NCI-H1417 treated with DMSO at 0.1 percent for 48 hours (cell line): ENCODE measurements at places on chromosomes 3 and 15.

GRCh38 chr3:108319428-108320082 lies 23.2 kb downstream of the HHLA2 start:
- no peak for DNase-seq

GRCh38 chr3:119428538-119428937 lies 34.9 kb downstream of the TMEM39A start:
- no peak for DNase-seq

GRCh38 chr3:72144773-72145505 lies 360.0 kb upstream of the PROK2 start:
- no peak for DNase-seq

- DNase-seq, result no peak
Measured at GRCh38 chr3:151962912-151963311, 89.5 kb downstream of the SUCNR1 start.

DNA sequence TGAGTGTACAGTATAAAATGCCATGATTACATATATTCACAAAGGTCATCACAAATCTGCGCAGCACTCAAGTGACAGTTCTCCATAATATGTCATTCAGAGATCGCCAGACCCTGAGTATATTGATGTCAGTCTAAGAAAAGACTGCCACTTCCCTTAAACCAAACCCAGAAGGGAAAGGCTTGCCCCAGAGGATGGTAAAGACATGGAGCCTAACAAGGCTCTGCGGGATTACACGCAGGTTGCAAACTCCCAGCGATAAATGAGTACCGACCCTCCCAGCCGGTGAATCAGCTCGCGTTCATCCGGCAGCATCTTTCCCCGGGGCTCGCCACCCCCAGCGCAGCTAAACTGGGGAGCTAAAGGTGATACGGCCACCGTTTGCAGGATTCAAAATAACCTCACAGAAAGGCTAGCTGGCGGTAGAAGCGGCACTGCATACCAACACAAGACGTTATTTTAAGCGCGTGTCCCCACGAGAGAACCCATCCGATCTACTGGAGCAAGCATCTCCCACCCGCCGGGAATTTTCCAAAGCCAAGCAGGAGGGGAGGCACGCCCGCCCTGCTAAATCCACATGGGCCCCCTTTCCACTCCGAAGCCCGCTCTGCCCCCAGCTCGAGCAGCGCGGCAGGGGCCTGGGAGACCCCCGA lies 643 bp downstream of the MYO5A start:
- DNase-seq, result no peak

DNA sequence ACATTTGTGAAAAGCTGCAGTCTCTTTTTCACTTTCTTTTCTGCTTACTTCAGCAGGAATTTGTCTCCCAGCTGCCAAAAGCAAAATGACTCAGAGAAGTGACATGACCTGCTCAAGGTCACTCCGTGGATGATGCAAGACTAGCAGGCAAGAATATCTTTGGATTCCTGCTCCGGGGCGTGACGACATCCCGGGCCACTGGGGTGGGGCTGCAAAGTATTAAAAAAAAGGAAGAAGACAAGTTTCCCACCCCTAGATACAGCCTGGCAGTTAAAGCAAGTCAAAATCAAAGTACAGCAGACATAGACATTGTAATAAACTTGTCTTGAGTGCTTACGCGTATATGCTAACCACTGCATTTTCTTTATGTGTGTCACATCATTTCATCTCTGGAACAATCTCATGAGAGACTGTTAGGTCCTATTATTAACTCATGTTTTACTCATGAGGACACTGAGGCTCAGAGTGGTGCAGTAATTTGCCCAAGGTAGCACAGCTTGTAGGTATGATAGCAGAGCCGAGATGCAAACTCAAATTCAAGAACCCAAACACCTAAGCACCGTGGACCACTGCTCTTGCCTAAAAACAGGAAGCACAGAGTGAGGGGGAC lies 485.2 kb upstream of the PROK2 start:
- no peak for DNase-seq

DNA sequence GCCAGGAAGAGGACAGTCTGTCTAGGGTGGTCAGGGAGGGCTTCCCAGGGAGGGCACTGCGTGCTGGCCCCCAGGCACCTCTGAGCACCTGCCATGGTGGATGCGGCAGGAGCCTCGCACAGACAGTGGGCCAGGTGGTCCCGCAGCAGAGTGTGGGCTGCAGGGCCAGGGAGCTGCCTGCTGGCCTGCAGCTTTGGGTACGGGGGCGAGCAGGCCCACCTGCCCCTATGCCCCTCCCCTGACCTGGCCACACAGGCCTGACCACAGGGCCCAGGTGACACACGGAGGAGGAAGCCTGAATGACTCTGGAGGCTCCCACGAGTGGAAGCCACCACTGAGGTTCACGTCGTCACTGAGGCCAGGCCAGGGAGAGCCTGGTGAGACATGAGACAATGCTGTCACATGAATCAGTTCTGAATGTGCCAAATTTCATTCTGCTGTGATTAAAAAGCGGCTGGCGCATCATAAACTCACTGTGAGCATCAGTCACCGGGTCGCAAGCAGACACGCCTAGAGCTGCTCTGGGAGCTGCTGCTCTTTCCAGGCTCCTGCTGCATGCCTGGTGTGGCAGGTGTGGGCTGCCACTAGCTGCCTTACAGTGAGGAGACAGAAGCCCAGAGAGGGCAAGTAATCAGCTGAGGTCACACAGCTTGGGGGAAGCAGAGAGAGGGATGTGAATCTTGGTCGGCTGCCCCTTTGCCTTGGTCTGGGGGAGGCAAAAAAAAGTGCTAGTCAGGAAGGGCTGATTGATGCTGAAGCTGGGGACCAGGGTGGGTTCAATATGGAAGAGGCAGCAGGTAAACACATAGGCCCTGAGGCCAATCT lies 39.5 kb upstream of the IQSEC1 start:
- no peak for DNase-seq

- DNase-seq, result no peak
Measured at GRCh38 chr15:23599053-23599452, 33.6 kb downstream of the MKRN3 start.

- DNase-seq, result no peak
Measured at GRCh38 chr3:161969867-161970266, 473.3 kb downstream of the OTOL1 start.

DNA sequence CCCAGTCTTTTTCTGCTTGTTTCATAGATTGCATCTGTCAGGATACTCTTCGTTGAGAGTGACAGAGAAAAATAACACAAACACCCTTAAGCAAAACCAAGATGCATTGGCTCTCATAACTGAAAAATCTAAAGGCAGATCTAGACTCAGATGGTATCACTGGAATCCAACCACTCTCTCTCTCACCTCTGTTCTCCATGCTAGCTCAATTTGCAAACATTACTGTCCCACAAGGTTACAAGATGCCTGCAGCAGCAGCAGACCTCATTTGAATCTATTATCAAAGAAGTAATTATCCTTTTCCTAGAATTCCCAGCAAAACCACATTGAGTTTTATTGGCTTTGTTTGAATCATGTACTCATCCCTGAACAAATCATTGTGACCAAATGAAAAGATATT lies 19.1 kb upstream of the PCOLCE2 start:
- no peak for DNase-seq

DNA sequence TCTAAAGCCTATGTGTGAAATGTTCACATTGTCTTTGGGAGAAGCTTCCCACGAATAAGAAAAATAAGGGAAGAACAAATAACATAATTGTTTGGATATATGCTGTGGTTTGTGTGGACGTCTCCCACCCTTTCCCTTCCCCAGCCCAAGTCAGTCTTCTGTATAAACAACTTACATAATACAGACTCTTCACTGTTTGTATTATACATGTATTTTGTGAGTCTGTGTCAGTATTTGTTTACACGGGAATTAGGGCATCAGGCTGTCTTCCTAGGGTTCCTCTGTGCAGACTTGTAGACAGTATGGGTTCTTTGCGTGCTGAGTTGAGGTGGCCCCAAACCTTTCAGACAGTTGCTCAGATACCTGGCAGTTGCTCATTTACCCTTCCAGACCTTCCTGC lies 103.4 kb downstream of the IGF1R start:
- DNase-seq, result no peak

- no peak for DNase-seq
Measured at GRCh38 chr3:133998691-133999241, 31.0 kb downstream of the SLCO2A1 start.

DNA sequence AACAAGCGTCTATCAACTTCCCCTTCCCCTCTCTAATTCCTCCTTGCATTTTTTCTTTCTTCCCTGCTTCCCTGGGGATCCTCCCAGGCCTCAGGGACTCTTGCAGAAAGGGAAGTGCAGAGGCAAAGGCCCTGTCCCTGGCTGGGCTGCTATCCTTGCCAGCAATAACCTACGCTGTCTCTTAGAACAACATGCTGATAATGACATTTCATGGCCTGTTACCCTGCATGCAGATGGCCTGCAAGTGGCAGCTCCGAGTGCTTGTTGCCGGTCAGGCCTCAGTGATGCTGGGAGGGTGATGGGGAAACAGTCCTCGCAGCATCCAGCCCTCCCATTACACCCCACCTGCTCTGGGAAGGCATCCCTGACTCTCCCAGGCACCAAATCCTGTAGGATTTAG lies 167.6 kb downstream of the RAB11A start:
- DNase-seq, result no peak

GRCh38 chr3:99730870-99731269 lies 86.8 kb upstream of the CMSS1 start:
- no peak for DNase-seq

DNA sequence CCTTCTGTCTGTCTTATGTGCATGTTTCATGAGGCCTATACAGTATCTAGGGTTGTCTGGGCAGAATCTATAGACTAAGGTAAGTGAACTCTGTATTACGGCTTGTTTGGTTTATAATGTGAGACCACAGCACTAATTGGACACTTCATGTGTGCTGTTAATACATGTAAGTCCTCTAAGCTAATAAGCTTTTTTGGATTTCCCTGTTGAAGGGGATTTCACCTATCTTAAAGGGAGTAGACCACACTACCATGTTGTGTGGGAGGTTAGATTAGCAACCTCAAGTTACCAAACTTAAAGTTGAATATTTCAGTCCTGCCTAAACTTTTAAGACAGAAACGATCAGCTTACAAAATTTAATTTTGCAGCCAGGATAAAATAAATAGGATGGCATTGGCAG lies 189.8 kb upstream of the GOLIM4 start:
- no peak for DNase-seq

DNA sequence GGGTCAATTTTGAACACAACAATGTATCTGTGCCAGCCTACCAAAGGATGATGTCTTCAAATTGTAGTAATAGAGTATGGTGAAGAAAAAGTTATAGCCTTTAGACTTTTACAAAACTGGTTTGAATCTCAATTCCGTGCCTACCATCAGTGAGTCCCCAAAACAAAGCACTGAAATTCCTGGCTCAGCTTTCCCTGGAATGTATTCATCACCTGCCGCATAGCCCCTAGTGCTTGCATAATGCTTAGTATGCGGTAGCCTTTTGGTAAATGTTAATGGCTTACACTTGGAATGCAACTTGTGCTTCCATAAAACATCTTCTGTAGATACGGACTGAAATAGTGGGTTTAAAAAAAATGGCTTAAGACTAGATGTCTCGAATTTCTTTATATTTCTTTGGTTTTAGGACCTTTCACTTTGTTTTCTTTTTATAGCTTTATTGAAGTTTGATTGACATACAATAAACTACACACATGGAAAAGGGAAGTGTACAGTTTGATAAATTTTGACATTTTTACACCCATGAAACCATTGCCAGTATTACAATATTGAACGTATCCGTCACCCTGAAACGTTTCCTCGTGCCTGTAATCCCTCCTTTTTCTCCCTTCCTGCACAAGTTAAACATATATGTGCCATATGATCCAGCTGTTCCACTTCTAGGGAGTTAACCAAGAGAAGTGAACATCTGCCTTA lies 12.1 kb downstream of the SACM1L start:
- no peak for DNase-seq

DNA sequence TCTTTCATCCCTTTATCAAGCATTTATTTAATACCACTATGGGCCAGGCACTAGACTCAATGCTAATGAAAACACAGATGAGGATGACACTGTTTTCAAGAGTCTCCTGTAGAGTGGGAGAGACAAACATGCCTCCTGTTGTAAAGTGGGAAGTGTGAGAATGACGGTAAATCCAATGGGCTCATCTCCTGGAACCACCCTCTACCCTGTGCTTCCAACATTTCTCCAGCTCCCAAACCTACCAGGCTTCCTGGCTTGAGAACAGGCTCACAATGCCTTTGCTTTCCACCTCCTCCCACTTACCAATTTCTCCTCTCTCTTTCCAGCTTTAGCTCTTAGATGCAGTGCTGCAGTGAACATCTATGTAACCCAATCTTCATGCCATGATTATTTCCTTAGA lies 54.1 kb upstream of the TBC1D23 start:
- DNase-seq, result no peak

- DNase-seq, result no peak
Measured at GRCh38 chr3:90087703-90088102, 980.3 kb downstream of the EPHA3 start.

DNA sequence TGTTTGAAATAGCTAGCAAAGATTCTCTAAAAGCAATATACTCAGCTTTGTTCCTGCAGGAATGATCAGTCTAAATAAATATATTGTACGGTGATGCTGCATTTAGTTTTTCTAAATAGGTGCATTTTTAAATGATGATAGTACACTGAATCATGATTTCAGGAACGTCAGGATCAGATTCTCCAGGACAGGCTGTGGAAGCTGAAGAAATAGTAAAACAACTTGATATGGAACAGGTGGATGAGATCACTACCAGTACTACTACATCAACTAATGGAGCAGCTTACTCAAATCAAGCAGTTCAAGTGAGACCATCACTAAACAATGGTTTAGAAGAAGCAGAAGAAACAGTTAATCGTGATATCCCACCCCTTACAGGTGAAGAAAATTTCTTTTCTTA lies 46.3 kb upstream of the EIF3J start:
- DNase-seq, result no peak

- no peak for DNase-seq
Measured at GRCh38 chr15:80162059-80162554, 9.3 kb downstream of the FAH start.

DNA sequence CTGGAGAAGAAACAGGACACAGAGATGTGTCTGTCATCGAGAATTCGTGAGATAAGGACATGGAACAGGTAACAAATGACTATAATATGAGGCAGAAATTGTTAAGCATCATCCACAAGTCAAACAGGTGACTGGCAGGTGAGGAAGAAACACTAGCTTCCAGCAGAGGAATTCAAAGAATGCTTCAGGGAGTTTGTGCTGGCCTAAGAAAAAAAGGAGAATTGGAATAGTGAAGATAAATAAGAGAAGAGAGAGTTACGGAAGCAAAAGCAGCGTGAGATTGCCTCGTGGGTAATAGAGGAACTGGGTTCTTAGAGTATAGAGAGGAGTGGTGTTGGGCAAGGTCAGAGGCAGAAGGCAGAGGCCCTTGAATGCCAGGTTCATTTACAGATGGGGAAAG lies 22.9 kb upstream of the FGF12 start:
- DNase-seq, result no peak

GRCh38 chr3:41394896-41395295 lies 195.6 kb downstream of the CTNNB1 start:
- no peak for DNase-seq
